ENCODE measurements at places on chromosomes 12 and 14.
A peak's percentile ranks its signal among the peaks of the same experiment; 100 is the strongest.

DNA sequence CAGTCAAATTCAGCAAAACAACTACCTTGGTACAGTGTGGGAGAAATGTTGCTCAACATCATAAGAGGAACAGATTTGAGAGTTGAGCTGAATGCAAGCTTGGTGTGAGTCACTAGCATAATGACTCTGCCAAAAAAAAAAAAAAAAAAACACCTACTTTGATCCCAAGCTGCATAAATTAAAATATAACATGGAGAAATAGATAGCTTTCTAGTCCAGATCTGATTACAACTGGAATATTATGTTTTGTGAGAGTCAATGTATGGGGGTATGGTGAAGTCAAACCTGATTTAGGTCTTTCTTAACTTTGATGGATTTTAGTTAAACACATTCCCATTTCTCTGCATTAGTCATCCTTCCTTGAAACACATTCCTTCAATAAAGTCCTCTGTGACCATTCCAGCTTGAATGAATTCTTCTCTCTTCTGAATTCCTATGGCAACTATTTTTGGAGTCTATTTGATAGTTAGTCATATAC is 188.1 kb downstream of the SLC5A8 start:
- DNase-seq: peak; percentile 37

DNA sequence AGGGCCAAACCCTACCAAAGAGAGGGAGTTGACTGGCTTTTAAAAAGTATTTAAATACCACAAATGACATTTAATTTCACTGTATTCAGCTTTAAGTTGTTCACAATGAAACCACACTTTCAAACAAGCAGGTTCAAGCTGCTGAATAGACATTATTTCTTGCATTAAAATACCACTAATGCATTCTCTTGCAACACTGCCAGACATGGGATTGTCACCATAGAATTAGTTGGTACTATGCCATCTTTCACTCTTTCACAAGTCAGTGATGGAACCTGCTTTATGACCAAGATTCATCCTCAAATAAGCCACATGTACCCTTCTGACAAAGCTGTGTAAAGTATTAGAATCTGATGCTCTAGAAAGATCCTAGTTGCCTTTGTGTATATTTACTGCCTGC is 239.4 kb downstream of the PAWR start:
- no peak for DNase-seq

GRCh38 chr12:10900972-10901371 is 8.4 kb downstream of the TAS2R13 start:
- no peak for DNase-seq

DNA sequence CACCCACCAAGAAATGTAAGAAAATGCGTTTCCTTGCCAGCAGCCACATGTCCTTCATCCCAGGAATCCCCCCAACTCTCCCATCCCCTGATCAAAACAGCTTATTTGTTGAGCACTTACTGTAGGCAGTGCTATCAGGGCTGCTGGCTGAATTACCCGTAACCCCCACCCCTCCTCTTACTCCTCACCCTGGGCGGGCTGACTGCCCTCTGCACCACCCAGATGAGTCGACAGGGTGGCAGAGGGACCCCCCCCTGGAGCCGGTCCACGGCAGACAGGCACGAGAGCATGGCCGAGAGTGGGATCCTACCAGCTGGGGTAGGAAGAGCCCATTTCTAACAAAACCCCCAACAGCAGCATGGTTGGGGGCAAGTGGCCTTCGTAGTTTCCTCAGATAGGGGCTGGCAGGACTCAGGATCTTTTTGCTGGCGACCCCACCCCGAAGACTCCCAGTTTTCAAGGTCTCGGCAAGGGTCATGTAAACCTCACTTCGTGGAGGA is 1.1 kb upstream of the RHOF start:
- no peak for DNase-seq

DNA sequence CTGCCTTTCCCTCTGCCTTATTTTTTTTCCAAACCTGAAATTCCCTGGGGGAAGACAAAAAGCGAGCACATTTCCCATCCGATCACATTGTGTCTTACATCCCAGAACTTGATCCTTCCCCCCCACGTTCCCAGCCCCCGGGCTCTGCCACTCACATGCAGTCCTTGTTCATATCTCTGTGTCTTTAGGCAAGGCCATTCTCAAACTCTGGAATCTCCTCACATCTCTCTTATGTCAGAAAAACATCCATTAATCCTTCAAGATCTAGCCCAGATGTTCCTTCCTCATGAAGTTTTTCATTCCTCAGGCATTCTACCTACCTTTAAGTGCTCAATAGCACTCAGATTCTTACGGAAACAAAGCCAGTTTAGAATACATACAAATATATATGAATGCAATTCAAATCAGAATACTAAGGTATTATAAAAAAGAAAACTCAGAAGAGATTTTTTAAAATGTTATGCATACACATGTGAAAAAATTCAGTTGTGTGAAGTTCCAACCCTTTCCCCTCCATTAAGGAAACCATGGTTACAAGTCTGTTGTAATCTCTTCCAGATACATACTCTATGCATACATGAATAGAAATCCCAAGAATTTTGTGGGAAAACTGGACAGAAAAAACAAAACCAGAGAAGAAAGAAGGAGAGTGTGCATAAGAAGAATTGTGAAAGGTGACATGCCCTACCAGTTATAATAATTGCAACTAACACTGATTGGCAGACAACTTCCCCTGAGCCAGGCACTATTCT is 120.3 kb downstream of the SLC38A1 start:
- DNase-seq: no peak

DNA sequence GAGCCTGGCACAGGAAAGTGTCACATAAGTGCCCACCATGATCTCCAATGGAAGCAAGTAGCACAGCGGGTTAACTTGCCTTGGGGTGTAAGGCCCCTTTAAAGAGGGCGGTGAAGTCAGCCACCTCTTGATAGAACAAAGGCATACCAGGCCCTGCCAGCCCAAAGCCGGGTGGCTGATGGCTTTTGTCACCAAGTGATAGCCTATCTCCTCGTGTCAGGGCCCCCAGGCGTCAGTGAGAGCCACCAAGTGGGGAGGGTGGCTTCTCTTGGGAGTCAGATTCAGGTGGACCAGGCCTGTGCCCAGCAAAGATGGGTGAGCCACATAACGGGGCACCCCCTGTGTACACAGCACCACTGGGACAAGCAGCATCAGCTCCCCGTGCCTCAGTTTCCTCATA is 8.3 kb upstream of the MYL2 start:
- DNase-seq: no peak

DNA sequence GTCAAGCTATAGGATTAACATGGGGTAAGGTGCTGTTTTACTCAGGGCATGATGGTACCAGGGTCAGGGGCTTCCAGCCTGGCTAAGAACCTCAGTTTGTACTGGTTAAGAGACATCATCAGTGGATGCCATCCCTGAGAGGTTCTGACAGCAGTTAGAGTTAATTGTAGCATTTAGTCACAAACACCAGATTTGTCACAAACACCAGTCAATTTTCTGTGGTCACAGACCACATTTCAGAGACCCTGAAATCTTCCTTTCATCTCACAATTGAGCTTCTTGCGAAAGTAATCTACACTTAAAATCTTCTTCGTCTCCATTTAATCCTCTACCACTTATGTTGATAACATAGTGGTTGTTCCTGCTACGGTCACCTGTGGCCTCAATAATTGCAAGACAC is 143.0 kb upstream of the EGLN3 start:
- no peak for DNase-seq

GRCh38 chr14:42869681-42870080 is 1263.0 kb downstream of the LRFN5 start:
- no peak for DNase-seq

DNA sequence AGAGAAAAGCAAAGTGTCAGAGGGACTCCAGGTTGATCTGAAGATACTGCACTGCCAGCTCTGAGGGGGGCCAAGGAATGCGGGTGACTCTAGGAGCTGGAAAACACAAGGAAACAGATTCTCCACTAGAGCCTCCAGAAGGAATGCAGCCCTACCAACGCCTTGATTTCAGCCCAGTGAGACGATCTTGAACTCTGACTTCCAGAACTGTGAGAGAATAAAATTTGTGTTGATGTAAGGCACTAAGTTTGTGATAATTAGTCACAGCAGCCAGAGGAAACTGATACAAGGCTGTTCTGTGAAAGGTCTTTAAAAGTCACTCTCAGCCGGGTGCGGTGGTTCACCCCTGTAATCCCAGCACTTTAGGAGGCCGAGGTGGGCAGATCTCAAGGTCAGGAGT is 34.2 kb downstream of the CKAP4 start:
- no peak for DNase-seq

DNA sequence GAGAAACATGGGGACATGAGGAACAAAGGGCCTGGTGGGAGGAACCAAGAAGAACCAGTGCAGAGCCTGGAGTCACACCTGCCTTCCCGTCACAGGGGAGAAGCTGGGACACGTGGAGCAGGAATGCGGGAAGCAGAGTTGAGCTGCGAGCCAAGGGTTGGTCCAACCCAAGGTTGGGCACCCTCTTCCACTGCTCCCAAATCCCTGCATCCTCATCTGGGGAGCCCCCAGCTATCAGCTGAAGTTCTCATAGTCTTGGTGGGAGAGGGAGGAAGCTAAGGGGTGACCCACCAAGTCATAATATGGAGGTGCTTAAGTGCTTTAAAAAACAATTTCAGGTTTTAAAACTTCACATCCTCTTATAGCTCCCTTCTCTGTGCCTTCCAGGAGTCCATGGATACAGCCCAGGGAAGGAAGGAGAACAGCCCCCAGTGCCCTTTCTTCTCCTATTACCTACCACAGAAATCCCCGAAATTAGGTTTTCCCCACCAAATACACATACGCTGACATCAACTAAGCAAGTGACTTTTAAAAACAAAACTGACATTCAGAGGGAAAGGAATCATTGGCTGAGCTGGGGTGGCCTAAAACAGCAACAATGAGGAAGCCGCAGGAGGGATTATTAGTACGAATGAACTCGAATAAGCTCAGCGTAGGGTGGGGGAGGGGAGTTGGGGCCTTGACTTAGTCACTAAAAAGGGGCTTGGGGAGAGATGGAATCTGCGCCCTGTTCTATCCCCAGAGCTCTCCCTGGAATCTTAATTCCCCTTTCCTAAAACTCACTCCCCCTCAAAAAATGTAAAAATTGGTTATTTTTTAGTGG is 4.5 kb downstream of the MYL6 start:
- no peak for DNase-seq

Measured in putamen (tissue), 1 donor.